Activated B cell treated with CpG ODN at 0.5 μM for 24 hours (primary cell): ENCODE measurements at places on chromosomes 6 and 20. TPM values are rescaled to one million over a fixed set of nuclear protein-coding genes. Genes with fewer than 3 reads are reported as not detected.

- no peak for DNase-seq
Measured at GRCh38 chr20:17810847-17811627, 111.3 kb downstream of the BANF2 start.

The TP53TG5 gene
- not detected in 2 replicates for total RNA-seq

DNA sequence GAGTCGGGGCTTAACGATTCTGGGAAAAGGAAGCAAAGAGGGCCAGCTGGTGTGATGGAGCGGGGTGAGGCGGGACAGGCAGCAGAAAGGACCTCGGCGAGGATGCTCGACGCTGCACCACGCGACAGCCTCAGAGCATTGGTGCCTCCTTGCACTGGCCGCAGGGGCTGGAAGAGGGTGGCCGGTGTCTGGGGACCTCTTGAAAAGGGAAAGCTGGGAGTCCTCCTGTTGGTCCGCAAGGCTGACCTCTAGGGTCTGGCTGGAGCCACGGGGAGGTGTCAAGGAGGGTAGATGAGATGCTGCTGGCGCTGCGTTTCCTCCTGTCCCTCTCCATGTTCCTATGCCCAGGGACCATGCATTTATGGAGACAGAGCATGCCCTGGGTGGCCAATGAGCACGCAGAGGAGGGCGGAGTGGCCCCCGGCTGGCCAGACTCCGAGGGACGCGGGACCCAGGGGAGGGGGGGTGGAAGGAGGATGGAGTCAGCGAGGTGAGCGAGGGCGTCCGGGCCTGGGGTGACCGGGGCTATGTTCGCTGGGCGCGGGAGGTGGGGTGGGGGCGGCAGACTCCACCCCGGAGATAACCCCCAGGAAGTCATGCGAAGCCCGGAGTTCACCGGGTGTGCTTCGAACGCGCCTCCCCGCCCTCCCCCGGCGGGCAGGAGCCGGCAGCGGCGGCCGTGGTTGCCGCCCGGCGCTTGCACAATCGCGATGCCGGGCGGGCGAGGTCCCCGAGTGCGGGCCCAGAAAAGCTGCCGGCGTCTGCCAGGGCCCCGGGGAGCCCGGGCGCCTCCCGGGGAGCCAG, at the start of gene CYP24A1:
CYP24A1 (minus strand) TSS at position 334 of the 804 bp plus-strand sequence. CDS start 407 bp downstream, outside the sequence.
- DNase-seq, result no peak

- DNase-seq, result no peak
Measured at GRCh38 chr6:43683708-43684455, 3.7 kb downstream of the MRPS18A start.

- DNase-seq, result peak; percentile 84
Measured at GRCh38 chr6:41734666-41735426, 562 bp downstream of the TFEB start.
